Hematopoietic multipotent progenitor cell treated with erythropoietin and hydrocortisone succinate and interleukin-3 and kit ligand, for 17 days (in vitro differentiated cells): ENCODE measurements at places on chromosomes 3 and 15.

DNA sequence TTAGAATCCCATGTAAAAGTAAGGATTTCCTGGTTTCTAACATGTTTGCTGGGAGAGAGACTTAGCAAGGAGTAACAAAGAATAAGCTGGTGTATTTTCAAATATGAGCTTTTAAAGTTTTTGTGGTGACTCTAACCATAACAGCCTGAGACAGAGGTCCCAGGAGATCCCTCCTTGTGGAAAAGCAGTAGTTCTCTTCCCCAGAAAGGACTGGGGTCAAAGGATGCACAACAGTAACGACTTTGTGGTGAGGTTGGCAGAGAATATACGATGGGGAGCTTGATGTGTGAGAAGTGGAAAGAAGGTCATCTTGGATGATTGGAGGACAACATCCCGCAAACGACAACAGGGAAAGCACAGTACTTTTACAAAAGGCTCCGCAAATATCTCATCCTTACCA, 38.2 kb downstream of the ABHD5 start:
- no peak for DNase-seq

GRCh38 chr15:70197945-70198361, 100.2 kb upstream of the TLE3 start:
- no peak for DNase-seq

- no peak for DNase-seq
Observed at GRCh38 chr3:195752546-195753331, 32.0 kb downstream of the MUC20 start.

DNA sequence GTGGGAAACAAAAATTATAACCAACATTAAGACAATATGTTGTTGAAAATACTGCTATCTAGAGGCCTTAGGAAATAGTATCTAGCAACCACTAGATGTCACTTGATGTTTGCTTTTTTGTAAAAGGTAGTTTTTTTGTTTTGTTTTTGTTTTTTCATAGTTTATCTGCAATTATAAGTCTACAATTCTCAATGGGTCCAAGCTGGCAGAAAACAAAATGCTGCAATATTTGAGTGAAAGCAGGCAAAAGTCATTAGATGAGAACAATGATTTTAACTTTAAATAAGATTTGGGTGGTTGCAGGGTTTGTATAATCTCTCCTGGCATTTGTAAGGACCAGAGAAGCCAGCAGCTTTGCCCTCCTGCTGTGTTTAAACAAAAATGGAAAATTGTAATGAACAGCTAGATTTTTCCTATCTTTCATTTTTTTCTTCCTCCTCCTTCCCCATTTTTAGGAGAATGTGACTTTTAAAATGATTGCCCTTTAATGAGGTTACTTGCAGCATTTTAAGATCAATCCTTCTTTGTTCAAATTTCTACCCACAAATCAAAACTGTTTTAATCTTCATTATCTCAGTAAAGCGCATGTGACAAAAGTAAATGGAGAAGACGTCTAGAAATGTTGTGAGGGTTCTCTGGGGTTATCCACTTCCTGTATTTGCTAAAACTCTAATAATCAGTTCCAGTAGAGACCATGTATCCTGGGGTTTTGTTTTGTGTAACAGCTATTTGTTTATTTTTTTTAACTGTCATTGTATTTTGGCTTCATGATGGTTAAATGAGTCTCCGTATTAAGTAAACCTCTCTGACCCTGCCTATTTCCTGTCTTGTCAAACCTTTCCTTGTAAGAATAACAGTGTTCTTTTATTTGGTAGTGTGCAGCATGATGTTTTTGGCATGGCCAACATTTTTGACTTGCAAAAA, 27.3 kb downstream of the DUT start:
- DNase-seq, result no peak

DNA sequence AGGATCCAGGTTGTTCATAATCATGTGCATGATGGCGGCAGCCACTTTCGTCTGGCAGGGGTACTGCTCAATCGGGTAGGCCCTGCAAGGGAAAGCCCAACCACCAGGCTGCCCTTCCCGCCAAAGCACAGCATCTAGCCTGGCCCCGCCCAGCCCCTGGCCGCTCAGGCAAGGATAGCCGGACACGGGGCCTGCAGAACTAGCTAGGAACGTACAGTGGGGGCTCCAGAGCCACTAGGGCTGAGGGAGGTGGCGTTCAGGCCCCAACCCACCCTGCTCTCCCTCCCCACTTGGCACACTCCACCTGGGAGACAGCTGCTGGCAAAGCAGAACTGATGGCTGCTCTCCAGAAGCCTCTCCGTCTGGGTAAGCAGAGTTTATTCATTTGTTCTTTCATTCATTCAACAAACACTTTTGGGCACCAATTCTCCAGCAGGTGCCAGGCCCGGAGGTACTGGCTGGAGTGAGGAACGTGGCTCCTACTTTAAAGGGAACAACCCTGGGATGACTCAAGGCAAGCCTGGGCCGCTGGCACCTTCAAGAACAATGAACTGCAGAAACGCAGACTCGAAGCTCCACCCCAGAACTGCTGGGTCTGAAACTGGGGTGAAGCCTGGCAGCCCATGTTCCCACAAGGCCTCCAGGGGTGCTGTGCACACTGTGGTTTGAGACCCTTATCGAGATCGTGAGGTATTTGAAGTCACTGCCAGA, 7.8 kb downstream of the UROC1 start:
- no peak for DNase-seq

DNA sequence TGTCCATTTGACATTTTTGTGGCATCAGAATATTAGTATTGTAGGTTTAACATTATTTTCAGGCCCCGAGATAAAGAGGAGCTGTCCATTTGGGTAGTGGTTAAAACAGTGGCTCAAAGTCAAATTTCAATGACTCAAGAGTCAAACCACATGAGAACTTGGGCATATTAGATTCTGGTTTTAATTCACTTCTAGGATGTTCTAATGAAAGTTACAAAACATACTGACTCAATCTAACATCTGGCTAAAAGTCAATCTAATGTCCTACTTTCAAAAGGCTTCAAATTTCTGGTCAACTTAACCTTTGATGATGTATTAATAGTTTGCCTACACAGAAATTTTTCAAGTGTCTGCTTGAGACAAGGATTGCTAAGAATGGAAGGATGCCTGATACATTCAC, 112.4 kb downstream of the ABI3BP start:
- DNase-seq, result no peak

DNA sequence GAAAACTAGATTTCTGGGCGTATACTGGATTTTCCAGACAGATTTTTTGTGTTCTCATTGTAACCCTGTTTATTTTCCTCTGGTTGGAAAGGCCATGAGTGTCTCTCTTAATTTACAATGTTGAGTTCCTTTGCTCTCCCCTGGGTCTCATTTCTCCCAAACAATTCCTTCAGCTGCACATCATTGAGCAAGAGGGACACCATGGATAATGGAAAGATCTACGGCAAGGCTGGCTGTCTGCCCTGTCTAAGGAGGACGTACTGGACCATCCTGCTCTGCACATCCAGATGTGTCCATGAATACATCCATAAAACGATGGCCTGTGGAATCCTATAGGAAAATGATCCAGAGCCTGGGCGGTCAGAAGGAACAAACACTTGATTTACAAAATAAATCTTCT, 258.1 kb upstream of the MCTP2 start:
- DNase-seq, result no peak

- no peak for DNase-seq
Observed at GRCh38 chr3:123071146-123071545, 4.3 kb downstream of the PDIA5 start.

DNA sequence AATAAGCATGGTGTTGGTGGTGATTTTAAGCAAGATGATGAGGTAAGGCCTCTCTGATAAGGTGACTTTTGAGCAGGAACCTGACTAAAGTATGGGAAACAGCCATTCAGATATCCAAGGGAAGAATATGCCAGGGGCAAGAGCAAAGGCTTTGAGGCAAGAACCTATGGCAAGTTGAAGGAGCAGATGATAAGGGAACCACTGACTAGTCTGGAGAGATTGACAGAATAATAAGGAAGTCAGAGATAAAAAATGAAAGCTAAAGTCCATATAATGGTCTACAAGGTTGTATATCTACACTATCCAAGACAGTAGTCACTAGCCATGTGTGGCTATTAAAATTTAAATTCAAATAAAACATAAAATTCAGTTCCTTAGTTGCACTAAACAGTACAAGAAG, 2.5 kb upstream of the C3orf38 start:
- DNase-seq, result no peak

GRCh38 chr15:49737127-49737526, 116.3 kb downstream of the DTWD1 start:
- DNase-seq, result no peak

DNA sequence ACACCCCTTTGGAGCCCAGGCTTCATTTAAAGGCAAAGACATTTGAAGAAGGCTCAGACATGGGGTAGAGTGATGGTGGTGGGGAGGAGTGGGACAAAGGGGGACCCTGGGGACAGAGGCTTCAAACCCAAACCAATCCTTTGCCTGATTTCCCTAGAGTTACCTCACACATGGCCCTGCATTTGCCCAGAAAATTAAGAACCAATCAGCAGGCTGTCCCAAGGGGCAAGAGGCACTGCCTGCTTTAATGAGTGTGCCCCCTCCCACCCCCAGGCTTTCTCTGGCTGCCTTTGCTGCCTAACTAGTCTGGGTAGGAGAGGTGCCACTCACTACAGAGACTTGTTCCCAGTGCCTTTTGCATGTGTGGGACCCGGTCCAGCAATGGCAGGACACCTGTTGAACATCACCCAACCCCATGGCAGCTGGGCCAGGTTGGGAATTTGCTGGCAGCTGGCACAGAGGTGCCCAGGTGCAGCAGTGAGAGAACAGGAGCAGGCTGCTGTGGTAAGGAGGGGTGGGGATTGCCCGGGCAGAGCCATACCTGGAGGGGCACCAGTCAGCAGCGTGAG, 38.4 kb downstream of the CCDC33 start:
- no peak for DNase-seq
